ENCODE measurements at places on chromosomes 5 and 9.

- no peak for DNase-seq
These were observed 8.3 kb upstream of the CCNO start for GRCh38 chr5:55241746-55242145.

- DNase-seq: no peak
These were observed 348.2 kb downstream of the IRX1 start for GRCh38 chr5:3943859-3944258.

DNA sequence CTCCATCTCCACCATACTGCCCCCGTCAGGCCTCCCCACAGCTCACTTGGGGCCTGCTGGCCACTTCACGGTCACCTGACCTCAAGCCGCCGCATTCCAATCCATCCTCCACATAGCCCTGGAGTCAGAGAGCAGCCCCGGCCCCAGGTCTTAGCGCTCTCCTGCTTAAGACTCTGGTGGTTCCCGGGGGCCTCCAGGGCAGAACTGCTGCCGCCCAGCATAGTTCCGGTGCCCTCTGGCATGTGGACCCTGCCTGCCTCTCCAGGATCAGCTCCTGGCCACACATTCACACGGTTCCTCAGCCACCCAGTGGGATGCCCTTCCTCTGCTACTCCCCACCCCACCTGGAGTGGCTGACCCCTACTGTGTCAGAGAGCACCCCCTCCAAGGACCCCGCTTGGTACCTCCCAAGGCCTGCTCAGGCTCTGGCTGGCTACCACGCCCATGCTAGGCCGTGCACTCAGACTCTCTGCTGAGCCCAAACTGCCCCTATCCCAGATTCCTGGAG is 8.7 kb downstream of the PHYKPL start:
- DNase-seq: no peak

DNA sequence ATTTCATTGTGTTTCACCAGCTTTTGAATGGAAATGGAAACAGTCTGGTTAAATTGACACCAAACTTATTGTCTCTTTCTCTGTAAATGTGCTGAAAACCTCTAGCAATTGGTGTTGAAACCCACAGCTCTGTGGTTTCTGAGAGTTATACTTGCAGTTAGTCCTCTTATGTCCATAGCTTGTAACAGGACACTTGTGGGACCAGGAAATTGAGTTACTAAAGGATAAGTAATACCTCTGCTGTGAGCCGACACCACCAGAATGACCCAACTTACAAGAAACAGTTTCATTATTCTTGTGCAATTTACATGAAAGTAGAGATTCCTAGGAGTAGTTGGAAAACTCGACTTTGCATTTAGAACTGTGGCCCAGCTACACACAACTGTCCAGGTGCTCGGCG is 191.5 kb downstream of the CFAP90 start:
- DNase-seq: no peak

DNA sequence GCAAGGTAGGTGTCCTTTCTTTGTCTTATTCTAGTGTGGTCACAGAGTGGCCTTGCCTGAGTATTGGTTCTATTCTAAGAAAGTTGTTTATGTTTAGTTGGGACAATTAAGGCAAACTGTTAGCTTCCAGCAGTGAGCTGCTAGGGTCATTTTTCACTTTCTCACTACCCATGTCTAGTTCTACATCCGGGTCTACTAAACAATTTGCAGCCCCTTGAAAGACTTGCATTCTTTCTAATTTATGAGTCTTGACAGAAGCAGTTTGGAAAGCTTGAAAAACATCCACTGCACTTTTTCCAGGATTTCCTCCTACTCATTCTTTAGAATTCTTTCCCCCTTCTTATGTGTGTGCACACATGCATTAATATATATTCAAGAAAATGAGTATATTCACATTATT is 892.2 kb upstream of the ACO1 start:
- no peak for DNase-seq

DNA sequence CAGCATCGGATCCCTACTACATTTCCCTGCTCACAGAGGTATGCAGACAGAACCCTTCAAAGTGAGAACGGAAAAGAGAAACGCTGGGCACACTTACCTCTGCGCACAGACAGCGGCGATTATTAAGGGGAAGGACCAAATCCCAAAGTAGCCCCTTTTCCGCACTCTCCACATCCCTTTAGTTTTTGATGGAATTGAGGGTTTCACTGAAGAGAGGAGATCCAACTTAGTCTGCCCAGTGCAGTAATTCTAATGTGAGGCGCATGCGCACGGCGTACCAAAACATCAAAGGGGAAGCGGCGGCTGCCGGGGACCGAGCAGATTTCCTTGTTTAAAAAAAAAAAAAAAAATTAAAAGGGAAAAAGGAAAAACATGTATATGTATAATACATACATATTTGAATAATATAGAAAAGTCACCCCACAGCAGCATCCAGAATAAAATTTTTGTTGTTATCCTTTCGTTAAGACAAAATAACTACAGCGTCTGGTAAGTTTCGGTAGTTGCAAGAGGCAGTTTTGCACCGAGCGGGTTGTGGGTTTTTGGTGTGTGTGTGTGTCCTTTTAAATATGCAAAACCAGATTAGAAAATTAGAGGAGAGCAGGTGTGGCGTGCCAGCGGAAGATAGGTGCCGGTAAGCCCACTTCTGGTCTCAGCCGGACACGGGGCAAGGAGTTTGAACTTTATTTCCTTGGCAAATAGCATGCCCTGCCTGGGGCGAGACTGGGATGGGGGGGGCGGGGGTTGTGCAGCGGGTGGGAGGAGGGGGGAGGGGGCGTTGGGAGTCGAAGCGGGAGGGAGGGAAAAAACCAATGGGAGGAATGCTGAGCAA is at the start of gene GABRB2:
Gene GABRB2, minus strand, starts transcription at position 256 of the 832 bp plus-strand sequence. Its CDS starts 82 bp downstream, at position 174.
- DNase-seq: peak; percentile 63

DNA sequence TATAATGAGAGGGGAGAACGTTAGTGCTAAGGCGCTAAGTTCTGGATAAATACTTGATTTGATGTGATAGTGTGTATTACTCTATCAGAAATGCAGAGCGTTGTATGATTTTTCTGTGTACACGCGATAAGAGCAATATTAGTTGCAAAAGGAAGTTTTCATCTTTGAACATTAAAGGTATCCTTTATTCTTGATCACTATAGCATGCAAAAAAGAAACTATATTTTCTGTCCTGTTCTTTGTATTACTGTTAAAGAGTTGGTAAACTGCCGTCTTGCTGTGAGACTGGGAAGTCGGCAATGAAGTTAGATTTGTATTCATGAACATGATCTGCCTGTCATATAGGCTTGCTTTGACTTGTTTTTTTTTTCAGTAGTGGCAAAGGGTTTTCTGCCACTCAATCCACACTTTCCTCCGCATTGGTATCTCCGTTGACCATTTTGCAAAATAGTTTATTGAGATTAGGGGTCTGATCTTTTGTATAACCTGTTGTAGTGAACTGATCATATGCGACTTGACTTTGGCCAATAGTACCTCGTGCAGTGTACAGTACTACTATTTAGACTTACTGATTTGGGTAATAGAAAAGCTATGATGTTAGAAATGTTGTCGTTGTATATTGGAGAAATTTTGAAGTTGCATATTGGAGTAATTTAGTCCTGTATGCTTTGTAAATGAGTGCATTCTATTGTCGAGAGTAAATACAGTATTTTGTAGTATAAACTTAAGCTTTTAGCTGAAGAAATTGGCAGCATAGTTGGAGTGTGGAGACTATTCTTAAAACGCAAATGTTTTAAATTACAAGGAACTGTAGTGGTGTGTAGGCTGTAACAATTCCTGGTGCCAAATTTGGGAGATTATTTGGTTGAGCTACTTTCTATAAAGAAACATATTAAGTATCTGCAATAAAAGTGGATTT is 1.7 kb downstream of the DENND4C start:
- no peak for DNase-seq

- no peak for DNase-seq
These were observed 213.4 kb downstream of the AUH start for GRCh38 chr9:91148306-91148705.

DNA sequence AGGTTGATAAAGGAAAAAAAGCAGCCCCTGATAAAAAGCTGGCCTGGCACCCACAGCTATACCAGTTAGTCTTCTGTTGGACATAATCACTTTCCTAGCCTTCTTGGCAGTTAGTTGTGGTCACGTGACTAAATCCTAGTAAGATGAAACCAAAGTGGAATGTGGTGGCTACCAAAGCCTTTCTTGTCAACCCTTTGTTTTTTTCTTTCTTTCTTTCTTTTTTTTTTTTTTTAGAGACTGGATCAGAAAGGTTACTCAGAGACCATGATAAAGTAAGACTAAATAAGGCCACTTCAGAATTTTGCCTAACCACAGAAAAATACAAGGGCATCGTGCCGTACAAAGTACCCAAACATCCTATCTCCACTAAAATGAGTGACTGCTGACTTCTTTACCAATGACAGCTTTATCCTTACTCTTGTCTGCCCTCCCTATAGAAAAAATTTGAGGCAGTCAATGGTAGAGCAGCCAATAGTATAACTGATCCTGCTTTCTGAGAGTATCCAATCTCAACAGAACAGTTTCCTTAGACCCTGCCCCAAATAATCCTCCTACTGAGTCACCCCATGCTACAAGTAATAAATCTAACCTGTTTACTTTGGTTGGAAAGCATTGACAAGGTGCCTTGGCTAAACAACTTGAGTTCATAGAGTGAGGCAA is 14.2 kb upstream of the KIF27 start:
- no peak for DNase-seq

DNA sequence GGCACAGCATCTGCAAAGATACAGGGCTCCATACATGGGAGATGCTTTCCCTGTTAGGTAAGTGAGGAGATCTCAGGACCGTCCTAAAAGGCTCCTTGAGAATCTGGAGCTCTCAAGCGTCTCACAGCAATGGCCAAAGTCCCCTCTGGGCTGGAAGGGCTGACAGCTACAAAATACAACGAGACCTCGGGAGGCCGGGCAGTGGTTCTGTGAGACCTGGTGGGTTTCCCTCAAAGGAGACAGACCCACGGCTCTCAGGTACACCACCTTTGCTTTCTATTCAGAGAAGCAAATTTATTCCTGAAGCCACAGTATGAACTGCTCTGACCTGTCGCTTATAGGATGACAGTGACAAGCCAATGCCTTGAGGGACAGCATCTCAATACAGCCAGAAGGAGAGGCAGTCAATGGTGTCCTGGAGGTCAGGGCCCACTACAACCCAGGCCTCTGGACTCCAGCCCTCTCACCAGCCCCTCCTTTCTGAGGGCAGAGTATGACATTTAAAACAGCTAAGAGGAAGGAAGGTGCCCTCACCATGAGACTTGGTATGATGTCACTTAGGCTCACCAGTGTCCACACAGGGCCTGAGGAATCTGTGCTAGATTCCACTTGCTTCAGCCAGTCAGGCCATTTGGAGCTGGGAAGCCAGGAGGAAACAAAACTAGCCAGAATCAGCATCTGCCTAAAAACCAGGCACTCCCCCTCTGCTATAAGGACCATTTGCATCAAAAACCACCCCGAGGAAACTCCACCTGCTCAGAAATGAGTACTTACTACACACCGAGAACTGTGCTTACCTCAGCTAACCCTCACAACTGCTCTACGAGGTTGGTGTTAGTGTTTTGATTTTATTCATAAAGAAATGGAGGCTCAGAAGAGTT is 86.5 kb upstream of the FSTL4 start:
- peak; percentile 55 for DNase-seq

GRCh38 chr9:91789941-91790340 is 160.1 kb downstream of the ROR2 start:
- DNase-seq: no peak

DNA sequence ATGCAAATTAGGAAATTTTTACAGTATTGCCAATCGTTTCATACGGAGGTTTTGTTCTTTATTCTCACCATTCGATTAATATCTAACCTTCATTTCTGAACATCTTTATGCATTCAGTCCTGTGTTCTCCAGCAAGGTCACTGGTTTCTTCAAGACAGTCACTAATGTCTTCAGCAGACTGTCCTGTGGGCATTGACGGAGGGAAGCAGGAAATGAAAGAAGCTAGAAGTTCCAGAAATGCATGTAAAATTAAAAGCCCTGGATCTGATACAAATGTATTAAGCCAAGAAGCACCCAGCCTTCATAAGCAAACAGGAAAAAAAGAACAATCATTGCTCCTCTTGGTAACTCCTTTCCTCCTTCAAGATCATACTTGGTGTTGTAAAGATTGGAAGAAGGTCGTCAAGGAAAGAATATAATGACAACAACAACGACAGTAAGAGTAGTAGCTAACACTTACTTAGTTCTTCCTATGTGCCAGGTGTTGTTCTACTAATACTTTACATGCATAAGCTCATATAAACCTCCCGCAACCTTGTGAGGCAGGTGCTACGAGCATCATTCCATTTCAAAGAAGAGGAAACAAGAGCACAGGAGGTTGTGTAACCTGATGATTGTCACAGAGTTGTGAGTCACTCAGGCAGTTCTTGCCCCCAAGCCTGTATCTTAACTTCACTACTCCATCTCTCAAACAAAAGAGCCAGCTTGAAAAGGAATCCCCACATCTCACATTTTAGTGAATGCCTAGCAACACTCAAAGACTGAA is 59.9 kb upstream of the CER1 start:
- DNase-seq: no peak

- no peak for DNase-seq
These were observed 157.5 kb downstream of the MEF2C start for GRCh38 chr5:88725454-88725853.

GRCh38 chr5:150006318-150006717 is 5.8 kb downstream of the HMGXB3 start:
- DNase-seq: no peak

- DNase-seq: no peak
These were observed 28.9 kb downstream of the SNX24 start for GRCh38 chr5:122874179-122874875.

DNA sequence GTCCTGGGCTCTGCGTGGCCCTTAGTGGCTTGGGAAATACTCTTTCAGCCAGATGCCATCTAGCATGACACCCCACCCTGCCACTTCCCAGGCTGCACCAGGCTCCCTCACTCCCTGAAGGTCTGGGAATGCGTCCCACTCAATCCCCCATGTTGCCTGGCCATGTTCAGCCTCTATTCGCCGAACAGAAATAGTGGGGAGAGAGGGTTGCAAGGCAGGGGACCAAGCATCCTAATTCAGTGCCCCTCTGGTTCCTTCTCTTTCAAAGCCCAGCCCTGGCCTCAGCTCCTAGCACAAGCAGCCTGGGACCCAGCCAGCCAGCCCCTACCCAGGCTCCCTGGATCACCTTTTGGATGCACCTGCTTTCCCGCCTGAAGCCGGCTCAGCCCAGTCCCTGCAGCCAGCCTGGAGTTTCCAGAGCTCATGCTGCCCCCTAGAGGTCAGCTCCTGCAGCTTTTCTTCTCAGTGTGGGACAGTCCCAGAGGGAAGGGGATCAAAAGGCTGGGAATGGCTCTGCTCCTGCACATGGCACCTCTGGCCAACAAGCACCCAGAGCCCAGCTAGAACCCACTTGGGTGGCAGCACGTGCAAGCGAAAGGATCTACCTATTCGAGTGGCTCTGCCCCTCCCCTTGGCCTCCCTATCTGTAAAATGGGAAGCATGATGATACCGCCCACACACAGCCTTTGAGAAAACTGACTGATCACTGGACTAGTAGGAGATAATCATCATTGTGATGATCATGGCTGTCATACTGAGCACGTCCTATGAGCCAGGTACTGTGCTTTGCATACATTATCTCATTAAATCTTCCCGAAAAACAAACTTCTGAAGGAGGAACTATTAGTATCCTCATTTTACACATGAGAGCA is 48.7 kb upstream of the C5orf58 start:
- DNase-seq: peak; percentile 75

GRCh38 chr9:135251331-135251761 is 163.9 kb downstream of the OLFM1 start:
- no peak for DNase-seq

GRCh38 chr5:174678107-174678506 is 46.3 kb upstream of the MSX2 start:
- DNase-seq: no peak

- no peak for DNase-seq
These were observed 185.0 kb downstream of the ZNF608 start for GRCh38 chr5:124561451-124561850.
